ENCODE measurements at places on chromosomes 4 and X. TPM values are rescaled to one million over a fixed set of nuclear protein-coding genes. Genes with fewer than 3 reads are reported as not detected.

- H3K27me3 ChIP-seq = no peaks in the 10 kb centered on the region
- no peaks in the 10 kb centered on the region for H3K36me3 ChIP-seq
- DNase-seq = no peak
- H3K4me3 ChIP-seq = no peak overlapping the region
- no peak overlapping the region for H3K27ac ChIP-seq
- H3K4me1 ChIP-seq = no peaks in the 10 kb centered on the region
Observed at GRCh38 chr4:17236686-17237085, 275.2 kb downstream of the QDPR start.

GRCh38 chrX:109350551-109350950 lies 131.3 kb downstream of the GUCY2F start:
- H3K27me3 ChIP-seq = no peaks in the 10 kb centered on the region
- DNase-seq = no peak
- no peak overlapping the region for H3K27ac ChIP-seq
- H3K4me3 ChIP-seq = no peak overlapping the region
- no peaks in the 10 kb centered on the region for H3K36me3 ChIP-seq

GPR82 gene
- 0.17 TPM for total RNA-seq

PTPN13 gene
- 59.0 TPM for total RNA-seq

PAGE5 gene
- total RNA-seq = not detected

DNA sequence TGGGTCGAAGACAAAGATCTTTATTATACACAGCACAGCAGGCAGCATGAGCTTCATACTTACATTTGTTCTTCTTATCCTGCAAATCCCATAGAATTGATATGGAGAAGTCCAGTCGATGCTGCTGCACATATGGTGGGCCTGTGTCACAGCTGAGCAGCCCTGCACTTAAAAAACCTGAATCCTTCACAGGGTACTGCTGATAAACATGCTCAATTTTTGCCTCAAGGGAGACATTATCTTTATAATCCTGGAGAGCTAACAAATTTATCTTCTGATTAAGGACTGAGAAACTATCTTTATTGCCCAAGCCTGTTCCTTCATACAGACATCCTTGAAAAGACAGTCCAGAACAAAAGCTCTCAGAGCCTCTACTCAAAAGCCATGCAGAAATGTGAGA lies 434.4 kb upstream of the FAM47C start:
- DNase-seq = no peak
- H3K36me3 ChIP-seq = no peaks in the 10 kb centered on the region
- no peaks in the 10 kb centered on the region for H3K4me1 ChIP-seq
- no peak overlapping the region for H3K27ac ChIP-seq
- no peak overlapping the region for H3K4me3 ChIP-seq
- no peaks in the 10 kb centered on the region for H3K27me3 ChIP-seq

GRCh38 chrX:7515681-7516413 lies 327.1 kb upstream of the VCX start:
- DNase-seq = no peak
- H3K27me3 ChIP-seq = no peaks in the 10 kb centered on the region
- no peaks in the 10 kb centered on the region for H3K36me3 ChIP-seq
- no peak overlapping the region for H3K4me3 ChIP-seq
- no peak overlapping the region for H3K27ac ChIP-seq

NSD2 gene
- 53.6 TPM for total RNA-seq

BEND2 gene
- total RNA-seq = not detected

DNA sequence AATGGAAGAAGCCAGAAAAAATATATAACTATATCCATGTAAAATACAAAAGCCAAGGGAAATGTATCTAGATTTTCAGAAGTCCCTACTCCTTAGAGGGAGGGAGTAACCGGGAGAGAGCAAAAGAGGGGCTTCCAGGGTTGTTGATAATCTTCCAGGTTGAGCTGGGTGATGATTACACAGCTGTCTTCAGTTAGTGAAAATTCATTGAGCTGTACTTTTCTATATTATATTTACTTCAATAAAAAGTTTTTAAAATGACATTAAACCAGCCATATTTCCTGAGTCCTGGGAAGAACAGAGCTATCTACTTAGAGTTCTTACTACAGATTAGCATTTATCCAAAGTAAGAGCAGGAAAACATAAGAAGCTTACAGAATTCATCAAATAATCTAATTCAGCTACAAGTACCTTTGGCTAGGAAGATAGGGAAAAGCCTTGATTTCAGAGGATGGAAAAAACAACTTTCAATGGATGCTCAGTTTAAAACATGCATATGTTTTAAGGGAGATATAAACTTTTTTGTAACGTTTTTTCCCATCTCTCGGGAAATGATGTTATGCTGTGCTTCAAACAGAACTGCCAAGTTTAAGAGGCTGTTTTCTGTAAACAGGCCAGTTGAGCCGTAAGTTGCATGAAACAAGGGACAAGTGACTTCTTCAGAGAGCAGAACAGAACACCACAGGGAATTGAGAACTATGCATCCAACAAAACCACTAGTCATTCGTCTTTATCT lies 204.6 kb downstream of the SCFD2 start:
- no peak overlapping the region for H3K27ac ChIP-seq
- H3K4me1 ChIP-seq = no peaks in the 10 kb centered on the region
- H3K36me3 ChIP-seq = no peaks in the 10 kb centered on the region
- H3K27me3 ChIP-seq = no peaks in the 10 kb centered on the region
- H3K4me3 ChIP-seq = no peak overlapping the region
- DNase-seq = no peak

- peaks cover 17% of the 10 kb centered on the region for H3K4me1 ChIP-seq
- DNase-seq = no peak
- no peak overlapping the region for H3K4me3 ChIP-seq
Observed at GRCh38 chr4:158776106-158776505, 7.3 kb downstream of the FNIP2 start.

GRCh38 chr4:137530176-137530575 lies 2.1 kb downstream of the PCDH18 start:
- H3K27ac ChIP-seq = no peak overlapping the region
- H3K27me3 ChIP-seq = no peaks in the 10 kb centered on the region
- H3K4me3 ChIP-seq = peak overlapping the region; percentile 30
- no peaks in the 10 kb centered on the region for H3K36me3 ChIP-seq

DNA sequence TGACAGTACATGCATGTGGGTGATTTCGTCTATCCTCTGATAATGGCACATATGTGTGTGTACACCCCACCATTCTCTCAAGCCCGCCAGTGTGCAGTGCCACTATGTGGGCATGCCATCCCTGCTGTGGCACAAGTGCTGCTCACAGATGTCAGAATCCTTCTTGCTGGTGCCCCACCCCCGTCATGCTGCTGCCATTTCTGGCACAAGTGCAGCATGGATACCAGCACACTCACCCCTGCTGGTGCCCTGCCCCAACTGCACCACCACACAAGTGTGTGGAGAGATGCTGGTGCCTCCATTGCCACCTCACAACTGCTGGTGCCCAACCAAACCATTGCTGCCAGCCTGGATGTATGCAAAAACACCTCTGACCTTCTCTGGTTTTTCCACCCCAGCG lies 1133.8 kb downstream of the TECRL start:
- H3K27ac ChIP-seq = no peak overlapping the region
- no peaks in the 10 kb centered on the region for H3K27me3 ChIP-seq
- H3K4me3 ChIP-seq = no peak overlapping the region
- H3K36me3 ChIP-seq = no peaks in the 10 kb centered on the region
- no peaks in the 10 kb centered on the region for H3K4me1 ChIP-seq

DNA sequence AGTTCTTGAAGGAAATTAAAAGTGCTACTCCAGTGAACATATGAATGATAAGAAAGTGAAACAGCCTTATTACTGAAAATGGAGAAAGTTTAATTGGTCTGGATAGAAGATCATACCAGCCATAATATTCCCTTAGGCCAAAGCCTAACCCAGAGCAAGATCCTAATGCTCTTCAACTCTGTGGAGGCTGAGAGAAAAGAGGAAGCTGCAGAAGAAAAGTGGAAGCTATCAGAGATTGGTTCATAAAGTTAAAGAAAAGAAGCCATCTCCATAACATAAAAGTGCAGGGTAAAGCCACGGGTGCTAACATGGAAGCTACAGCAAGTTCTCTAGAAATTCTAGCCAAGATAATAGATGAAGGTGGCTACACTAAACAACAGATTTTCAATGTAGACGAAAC lies 85.5 kb upstream of the ATOH1 start:
- H3K4me1 ChIP-seq = no peaks in the 10 kb centered on the region
- no peaks in the 10 kb centered on the region for H3K27me3 ChIP-seq
- DNase-seq = no peak
- no peak overlapping the region for H3K27ac ChIP-seq
- H3K36me3 ChIP-seq = no peaks in the 10 kb centered on the region
- H3K4me3 ChIP-seq = no peak overlapping the region

DNA sequence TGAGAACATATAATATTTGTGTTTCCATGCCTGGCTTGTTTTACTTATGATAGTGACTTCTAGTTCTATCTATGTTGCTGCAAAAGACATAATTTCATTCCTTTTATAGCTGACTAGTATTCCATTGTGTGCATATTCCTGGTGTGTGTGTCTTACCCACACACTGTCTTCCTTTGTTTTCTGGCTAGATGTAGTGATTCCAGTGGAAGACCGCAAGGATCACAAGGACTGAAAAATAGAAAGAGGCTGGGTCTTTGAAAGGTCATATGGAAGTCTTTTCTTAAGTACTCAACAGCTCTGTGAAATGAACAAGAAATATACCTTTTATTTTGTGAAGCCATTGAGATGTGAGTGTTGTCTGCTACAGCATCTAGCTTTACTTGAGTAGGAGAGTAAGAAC lies 29.4 kb upstream of the TAB3 start:
- H3K36me3 ChIP-seq = no peaks in the 10 kb centered on the region
- H3K27ac ChIP-seq = no peak overlapping the region
- H3K4me1 ChIP-seq = no peaks in the 10 kb centered on the region
- no peaks in the 10 kb centered on the region for H3K27me3 ChIP-seq

- H3K36me3 ChIP-seq = no peaks in the 10 kb centered on the region
- peaks cover 12% of the 10 kb centered on the region for H3K4me1 ChIP-seq
- peak overlapping the region; percentile 99 for H3K27ac ChIP-seq
- DNase-seq = peak; percentile 52
- H3K4me3 ChIP-seq = peak overlapping the region; percentile 72
- H3K27me3 ChIP-seq = no peaks in the 10 kb centered on the region
Observed at GRCh38 chrX:153970357-153971123, 1.1 kb downstream of the HCFC1 start.

DNA sequence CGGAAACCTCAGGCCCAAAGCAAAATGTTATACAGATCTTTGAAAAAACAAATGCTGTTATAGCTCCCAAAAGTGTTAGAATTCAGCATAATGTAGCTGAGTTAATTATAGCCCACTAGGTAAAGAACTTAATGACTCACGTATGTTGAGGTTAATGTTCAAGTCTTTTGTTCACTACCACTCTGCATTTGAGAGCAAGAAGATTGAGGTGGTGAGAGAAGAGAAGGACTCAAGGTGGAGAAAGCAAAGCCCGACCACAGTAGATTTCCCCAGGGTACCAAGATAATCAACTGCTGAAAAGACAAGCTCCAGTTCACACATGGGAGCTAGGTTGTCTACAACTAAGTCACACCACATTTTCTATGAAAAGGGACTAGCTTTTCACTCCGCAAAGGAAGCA lies 480.2 kb downstream of the DTHD1 start:
- H3K36me3 ChIP-seq = no peaks in the 10 kb centered on the region
- H3K27ac ChIP-seq = no peak overlapping the region
- H3K27me3 ChIP-seq = no peaks in the 10 kb centered on the region
- H3K4me3 ChIP-seq = no peak overlapping the region
- no peaks in the 10 kb centered on the region for H3K4me1 ChIP-seq

All from left lung (tissue), 14 donors.